ENCODE measurements at places on chromosomes 4 and X.

DNA sequence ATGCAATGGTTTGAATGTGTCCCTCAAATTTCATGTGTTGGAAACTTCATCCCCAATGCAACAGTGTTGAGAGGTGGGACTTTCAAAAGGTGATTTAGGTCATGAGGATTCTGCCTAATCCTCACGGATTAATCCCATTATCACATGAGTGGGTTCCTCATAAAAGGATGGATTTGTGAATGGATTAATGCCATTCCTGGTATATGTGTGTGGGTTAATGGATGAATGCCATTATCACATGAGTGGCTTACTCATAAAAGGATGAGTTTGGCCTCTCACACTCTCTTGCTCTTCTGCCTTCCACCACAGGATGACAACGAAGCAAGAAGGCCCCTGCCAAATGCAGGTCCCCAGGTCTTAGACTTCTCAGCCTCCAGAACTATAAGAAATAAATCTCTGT is 30.5 kb upstream of the NEUROG2 start:
- H3K4me1 ChIP-seq, result no peaks in the 10 kb centered on the region
- no peak for DNase-seq
- H3K36me3 ChIP-seq, result no peaks in the 10 kb centered on the region
- no peaks in the 10 kb centered on the region for H3K27me3 ChIP-seq
- H3K27ac ChIP-seq, result no peak overlapping the region

DNA sequence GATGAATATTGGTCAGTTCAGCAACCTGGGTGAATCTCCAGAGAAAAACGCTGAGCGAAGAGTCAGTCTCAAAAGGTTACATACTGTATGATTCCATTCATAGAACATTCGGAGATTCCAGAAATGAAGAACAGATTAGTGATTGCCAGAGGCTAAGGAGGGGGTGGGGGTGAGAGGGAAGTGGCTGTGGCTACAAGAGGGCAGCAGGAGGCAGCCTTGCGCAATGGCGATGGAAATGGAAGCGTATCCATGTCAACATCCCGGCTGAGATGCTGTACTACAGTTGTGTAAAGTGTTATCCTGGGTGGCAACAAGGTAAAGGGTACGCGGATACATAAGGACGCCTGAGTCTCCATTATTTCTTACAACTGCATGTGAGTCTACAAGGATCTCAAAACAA is 18.0 kb downstream of the LYAR start:
- no peak for DNase-seq
- H3K4me3 ChIP-seq, result no peak overlapping the region
- H3K4me1 ChIP-seq, result no peaks in the 10 kb centered on the region
- H3K27me3 ChIP-seq, result no peaks in the 10 kb centered on the region
- no peak overlapping the region for H3K27ac ChIP-seq

DNA sequence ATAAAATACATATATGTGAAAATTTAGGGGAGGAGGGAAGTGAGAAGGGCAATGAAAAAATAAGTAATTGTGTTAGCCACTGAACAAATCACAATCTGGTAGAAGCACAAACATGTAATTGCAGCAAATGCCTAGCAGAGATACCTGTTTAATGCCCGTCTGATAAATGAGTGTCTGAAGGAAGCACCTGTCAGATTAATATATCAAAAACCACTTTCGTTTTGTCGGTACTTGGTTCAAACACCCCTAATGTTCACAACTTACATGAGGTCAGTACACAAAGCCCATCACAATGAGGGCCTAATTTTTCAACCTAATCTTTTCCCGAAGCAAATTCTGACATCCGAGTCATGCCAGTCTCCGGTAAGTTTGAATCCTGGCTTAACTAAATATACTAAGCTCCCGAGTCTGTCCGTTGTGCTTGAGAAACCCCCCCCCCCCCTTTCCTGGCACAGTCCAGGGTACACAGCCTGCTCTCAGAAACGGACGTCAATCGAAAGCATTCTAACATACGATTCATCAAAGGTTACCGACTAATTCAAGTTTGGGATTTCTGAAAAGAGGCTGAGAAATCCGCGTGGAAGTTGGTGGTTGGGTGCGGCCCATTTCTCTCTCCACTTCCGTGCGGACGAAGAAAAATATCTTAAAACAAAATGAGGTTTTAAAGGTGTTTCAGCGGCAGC is 758 bp downstream of the SDAD1 start:
- peak overlapping the region; percentile 71 for H3K4me3 ChIP-seq
- H3K27ac ChIP-seq, result peak overlapping the region; percentile 54
- H3K36me3 ChIP-seq, result peaks cover 6% of the 10 kb centered on the region
- H3K4me1 ChIP-seq, result 0 out of 2 replicates have a peak, but pooled peaks cover 2% of the 10 kb centered on the region
- no peaks in the 10 kb centered on the region for H3K27me3 ChIP-seq
- no peak for DNase-seq

DNA sequence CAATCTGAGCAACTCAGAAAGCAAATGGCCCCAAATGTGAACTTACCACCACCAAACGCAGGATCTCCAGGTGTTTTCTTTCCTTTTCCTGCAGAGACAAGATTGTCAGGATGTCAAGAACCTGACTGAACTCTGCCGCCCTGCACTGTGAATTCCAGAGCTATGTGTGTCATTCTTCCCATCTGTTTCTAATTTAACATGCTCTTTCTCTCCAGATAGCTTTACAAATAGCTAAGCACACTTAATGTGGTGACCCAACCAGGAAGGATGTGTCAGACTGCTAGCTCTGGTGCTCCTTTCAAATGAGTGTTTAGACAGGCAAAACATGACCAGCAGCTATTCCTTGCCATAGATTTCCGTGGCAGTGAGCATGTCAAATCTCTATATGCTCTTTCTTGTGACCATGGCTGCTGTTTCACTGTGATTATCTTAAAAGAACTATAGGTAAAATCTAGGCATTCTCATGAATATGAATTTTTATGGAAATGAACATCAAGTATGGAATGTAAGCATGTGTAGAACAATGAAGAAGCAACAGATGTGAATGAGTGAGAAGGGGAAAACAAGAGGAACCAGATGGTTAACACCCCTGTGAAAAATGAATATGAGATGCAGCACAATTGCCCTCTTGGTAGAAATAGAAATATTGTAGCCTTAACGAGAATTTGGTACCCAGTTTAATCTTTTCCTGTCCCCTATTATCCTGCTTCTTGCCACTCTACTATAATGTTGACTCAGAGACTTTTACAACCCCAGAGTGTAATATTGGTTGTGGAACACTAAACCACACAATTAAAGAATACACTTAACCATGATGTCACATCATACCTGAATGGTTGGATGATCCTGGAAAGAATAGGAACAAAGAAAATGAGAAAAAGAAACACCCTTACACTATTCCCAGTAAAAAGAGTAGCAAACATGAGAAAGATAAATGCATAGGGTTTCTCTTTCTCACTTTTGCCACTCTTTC is 247.8 kb upstream of the DKK2 start:
- H3K27me3 ChIP-seq, result no peaks in the 10 kb centered on the region
- peak overlapping the region; percentile 13 for H3K4me3 ChIP-seq
- DNase-seq, result peak; percentile 53
- H3K27ac ChIP-seq, result peak overlapping the region; percentile 76
- H3K4me1 ChIP-seq, result peaks cover 30% of the 10 kb centered on the region

GRCh38 chr4:8573266-8573665 is 6.9 kb upstream of the GPR78 start:
- no peak for DNase-seq
- peaks cover 4% of the 10 kb centered on the region for H3K4me1 ChIP-seq
- H3K36me3 ChIP-seq, result 0 out of 2 replicates have a peak, but pooled peaks cover 3% of the 10 kb centered on the region
- H3K4me3 ChIP-seq, result no peak overlapping the region
- no peaks in the 10 kb centered on the region for H3K27me3 ChIP-seq

- peak overlapping the region; percentile 88 for H3K27ac ChIP-seq
- H3K4me1 ChIP-seq, result no peaks in the 10 kb centered on the region
- H3K27me3 ChIP-seq, result no peaks in the 10 kb centered on the region
Measured at GRCh38 chr4:186722796-186723291, 812 bp downstream of the FAT1 start.

DNA sequence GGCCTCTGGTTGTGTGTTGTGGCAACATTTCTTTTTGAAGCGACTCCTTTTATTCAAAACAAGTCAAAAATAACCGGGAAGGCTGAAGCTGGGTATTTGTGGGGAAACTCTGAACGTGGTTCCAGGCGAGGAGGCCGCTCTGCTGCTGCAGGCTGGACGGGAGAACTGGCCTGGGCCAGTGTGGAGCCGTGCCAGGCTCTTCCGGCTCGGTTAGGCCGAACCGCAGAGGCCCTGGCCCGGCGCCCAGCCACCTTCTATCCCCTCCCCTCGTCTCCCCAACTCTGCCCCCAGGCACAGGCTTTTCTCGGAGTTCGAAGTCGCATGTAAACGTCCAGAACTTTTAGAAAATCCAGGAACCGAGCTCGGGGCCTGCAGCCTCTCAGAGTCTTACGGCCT is 2.4 kb upstream of the BCOR start:
- peak overlapping the region; percentile 85 for H3K27ac ChIP-seq
- H3K36me3 ChIP-seq, result no peaks in the 10 kb centered on the region
- H3K4me1 ChIP-seq, result no peaks in the 10 kb centered on the region
- H3K4me3 ChIP-seq, result peak overlapping the region; percentile 82
